ENCODE measurements at places on chromosomes 1 and 21.

DNA sequence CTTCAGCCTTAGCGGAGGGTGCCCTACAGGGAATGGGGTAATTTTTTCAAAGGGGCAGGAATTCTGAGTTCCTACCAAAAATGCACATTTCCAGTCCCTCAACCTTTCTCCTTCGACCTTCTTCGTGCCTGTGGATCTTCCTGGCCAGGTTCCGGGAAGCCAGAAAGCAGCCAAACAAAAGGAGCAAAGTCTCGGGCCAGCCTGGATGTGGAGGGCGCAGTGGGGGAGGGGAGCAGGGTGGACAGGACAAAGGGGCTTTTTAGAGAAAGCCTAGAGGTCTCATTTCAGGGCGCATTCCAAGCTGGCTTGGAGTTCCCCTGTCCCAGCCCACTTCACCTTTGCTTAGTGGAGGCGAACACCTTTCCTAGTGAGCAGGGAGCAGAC is 2.9 kb upstream of the INAVA start:
- H3K27me3 ChIP-seq, result no peaks in the 10 kb centered on the region
- peak overlapping the region; percentile 94 for H3K4me3 ChIP-seq
- peak; percentile 56 for DNase-seq
- peak overlapping the region; percentile 92 for H3K27ac ChIP-seq
- H3K4me1 ChIP-seq, result peaks cover 55% of the 10 kb centered on the region

DNA sequence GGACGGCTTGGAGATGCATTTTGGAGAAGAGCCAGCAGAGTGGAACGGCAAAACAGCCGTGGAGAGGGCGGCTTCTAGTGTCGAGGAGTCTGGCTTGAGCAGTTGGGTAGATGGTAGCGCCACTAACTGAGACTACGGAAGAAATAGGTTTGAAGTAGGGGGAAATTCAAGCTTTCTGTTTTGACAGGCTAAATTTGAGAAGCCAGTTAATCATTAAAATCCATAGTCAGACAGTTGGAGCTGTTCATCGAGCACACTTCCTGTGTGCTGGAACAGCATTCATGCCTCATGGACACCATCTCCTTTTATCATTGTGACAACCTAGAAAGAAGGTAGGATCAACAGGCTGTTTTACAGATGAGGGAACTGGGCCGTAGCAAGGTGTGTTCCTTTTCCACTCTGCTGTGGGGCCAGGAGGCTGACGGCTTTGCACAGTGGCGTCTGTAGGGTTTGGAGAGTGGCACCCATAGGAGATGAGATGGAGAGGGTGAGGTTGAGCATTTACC is 3.4 kb upstream of the PKLR start:
- H3K27ac ChIP-seq, result no peak overlapping the region
- H3K36me3 ChIP-seq, result no peaks in the 10 kb centered on the region
- DNase-seq, result no peak
- H3K4me1 ChIP-seq, result peaks cover 5% of the 10 kb centered on the region
- no peaks in the 10 kb centered on the region for H3K27me3 ChIP-seq

GRCh38 chr1:181124291-181124751 is 35.8 kb downstream of the IER5 start:
- no peaks in the 10 kb centered on the region for H3K36me3 ChIP-seq
- H3K27me3 ChIP-seq, result no peaks in the 10 kb centered on the region
- no peak for DNase-seq
- no peak overlapping the region for H3K4me3 ChIP-seq
- H3K27ac ChIP-seq, result no peak overlapping the region

- peaks cover 64% of the 10 kb centered on the region for H3K4me1 ChIP-seq
- H3K27me3 ChIP-seq, result no peaks in the 10 kb centered on the region
- H3K27ac ChIP-seq, result peak overlapping the region; percentile 59
- H3K4me3 ChIP-seq, result no peak overlapping the region
- peaks cover 4% of the 10 kb centered on the region for H3K36me3 ChIP-seq
- no peak for DNase-seq
These were observed 49.0 kb downstream of the ABCA4 start for GRCh38 chr1:94071976-94072375.

GRCh38 chr1:27878039-27878438 is 5.7 kb downstream of the THEMIS2 start:
- DNase-seq, result no peak
- H3K27me3 ChIP-seq, result peaks cover 10% of the 10 kb centered on the region
- H3K36me3 ChIP-seq, result no peaks in the 10 kb centered on the region

- H3K27ac ChIP-seq, result peak overlapping the region; percentile 100
- no peak for DNase-seq
- peak overlapping the region; percentile 88 for H3K4me3 ChIP-seq
- no peaks in the 10 kb centered on the region for H3K27me3 ChIP-seq
- H3K36me3 ChIP-seq, result peaks cover 2% of the 10 kb centered on the region
These were observed 992 bp upstream of the USP48 start for GRCh38 chr1:21783679-21784603.

GRCh38 chr1:23466423-23466989 is 17.5 kb downstream of the ASAP3 start:
- H3K27me3 ChIP-seq, result no peaks in the 10 kb centered on the region
- no peak overlapping the region for H3K27ac ChIP-seq

- H3K27me3 ChIP-seq, result peaks cover 81% of the 10 kb centered on the region
- peaks cover 22% of the 10 kb centered on the region for H3K4me1 ChIP-seq
- H3K4me3 ChIP-seq, result peak overlapping the region; percentile 58
- DNase-seq, result peak; percentile 63
- H3K27ac ChIP-seq, result no peak overlapping the region
- no peaks in the 10 kb centered on the region for H3K36me3 ChIP-seq
These were observed 3.6 kb upstream of the FOXD2 start for GRCh38 chr1:47434051-47434842.

DNA sequence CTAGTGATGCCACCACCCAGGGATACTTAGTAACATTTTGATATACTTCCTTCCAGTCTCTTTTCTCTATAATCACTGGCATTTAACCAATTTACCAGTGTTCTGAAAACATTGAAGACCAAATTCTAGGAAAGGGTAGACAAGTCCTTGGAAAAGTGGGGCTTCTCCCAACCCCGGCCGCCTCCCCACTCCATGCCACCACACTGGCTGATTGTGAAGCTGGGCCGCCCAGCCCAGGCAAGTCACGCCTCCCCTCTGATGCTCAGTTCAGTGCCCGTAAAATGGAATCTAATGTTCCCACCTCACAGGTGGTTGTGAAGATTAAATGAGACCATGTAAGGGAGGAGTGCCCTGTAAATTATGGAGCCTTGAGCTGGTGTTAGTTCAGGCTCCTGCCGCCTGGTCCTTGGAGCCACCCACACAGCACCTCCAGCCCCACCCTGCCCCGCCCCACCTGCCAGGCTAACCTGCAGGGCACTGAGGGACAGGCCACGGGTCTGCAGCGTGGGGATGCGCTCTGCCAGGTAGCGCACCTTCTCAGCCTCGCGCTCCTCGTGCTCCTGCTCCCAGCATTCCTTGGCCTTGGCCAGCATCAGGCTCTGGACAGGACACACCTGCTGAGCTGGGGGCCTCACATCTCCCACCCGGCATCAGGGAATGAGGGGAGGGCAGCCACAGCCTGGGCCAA is 7.3 kb downstream of the TNNI1 start:
- no peaks in the 10 kb centered on the region for H3K36me3 ChIP-seq
- DNase-seq, result no peak
- H3K4me1 ChIP-seq, result peaks cover 6% of the 10 kb centered on the region
- no peaks in the 10 kb centered on the region for H3K27me3 ChIP-seq
- no peak overlapping the region for H3K27ac ChIP-seq

DNA sequence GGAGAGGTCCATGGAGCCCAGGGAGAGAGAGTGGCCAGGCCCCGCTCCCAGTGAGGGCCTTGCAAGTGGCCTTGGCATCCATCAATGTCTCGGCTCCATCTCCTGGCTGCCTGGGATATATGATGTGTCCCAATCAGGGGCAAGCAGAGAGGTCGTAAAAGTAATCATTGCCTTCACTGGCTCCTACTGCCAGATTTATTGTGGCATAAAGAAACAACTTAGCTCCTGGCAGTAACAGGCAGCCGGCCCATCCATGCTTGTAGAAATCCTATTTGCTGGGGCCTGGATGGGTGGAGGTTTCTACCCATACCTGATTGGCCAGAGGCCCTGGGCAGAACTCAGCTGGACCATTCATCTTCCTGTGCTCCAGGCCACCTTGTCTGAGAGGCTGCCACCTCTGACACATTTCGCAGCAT is 272.6 kb downstream of the MATN1 start:
- H3K27ac ChIP-seq, result no peak overlapping the region
- no peaks in the 10 kb centered on the region for H3K4me1 ChIP-seq
- DNase-seq, result no peak

GRCh38 chr1:185850366-185850765 is 116.2 kb downstream of the HMCN1 start:
- H3K27me3 ChIP-seq, result no peaks in the 10 kb centered on the region
- H3K4me3 ChIP-seq, result no peak overlapping the region
- DNase-seq, result no peak

GRCh38 chr21:44653123-44653522 is 1.3 kb downstream of the KRTAP12-4 start:
- H3K27me3 ChIP-seq, result peaks cover 4% of the 10 kb centered on the region
- no peaks in the 10 kb centered on the region for H3K4me1 ChIP-seq
- DNase-seq, result peak; percentile 32

DNA sequence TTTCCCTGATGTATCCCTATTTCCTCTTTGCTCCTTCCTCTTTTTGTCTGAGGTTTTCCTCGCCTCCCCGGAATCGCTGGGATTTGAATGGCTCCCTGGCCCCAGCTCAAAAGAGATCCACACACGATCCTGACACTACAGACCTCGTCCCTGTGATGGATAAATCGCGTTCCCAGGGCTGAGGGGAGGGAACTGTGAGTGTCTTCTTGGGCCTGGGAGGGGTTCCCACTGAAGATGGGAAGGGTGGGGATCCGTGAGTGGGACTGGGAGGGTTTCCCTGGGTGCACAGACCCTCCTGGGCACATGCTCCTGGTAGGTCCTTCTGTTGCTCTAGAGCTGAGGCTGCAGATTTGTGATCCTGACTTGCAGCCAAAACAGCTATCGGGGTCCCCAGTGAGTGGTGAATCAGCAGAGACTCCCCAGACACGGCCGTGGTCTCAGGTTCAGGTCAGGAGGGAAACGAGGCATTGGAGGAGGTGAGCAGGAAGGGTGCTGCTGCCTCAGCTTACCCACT is 591.0 kb downstream of the PTPRU start:
- H3K4me3 ChIP-seq, result no peak overlapping the region
- DNase-seq, result no peak
- H3K4me1 ChIP-seq, result no peaks in the 10 kb centered on the region
- H3K36me3 ChIP-seq, result no peaks in the 10 kb centered on the region
- peaks cover 45% of the 10 kb centered on the region for H3K27me3 ChIP-seq

GRCh38 chr21:28543975-28544374 is 448.7 kb downstream of the LTN1 start:
- H3K27ac ChIP-seq, result no peak overlapping the region
- DNase-seq, result no peak
- no peaks in the 10 kb centered on the region for H3K4me1 ChIP-seq
- H3K27me3 ChIP-seq, result no peaks in the 10 kb centered on the region

Data from mesothelial cell of epicardium (in vitro differentiated cells).